ENCODE measurements at places on chromosomes 5 and 9.

DNA sequence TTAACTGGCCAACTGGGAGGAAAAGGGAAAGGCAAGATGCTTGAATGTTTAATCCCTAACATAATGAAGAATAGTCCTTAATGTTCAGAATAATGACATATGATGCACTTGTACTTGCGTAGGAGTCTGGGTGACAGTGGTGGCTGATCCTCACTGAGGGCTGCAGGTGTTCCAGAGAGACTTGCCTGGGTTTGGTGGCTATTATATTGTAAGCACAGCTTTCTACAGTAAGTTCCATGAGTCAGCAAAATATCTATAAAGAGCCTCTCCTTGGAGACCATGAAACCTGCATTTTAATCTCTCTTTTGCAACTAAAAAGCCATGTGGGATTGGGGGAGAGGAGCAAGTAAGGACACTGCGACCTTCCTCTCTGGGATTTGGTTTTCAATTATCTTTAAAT, 1.9 kb upstream of the NPR2 start:
- DNase-seq = no peak

DNA sequence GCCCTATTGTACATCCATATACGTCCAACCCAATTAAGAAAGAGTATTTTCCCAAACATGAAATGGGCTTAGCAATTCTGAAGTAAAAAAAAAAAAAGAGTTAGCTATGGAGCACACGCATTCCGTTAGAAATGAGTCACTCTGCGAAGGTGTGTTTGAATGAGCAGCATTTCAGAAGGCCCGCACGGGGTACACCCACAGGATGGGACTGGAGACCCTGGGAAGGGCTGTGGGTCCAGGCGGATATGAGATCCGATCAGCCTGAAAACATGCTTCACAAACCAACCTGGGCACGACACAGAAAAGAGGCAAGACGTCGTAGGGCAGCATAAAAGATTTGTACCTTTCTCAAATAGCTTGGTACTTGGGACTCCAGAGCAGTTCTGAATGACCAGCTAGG, 173.9 kb upstream of the KLF9 start:
- DNase-seq = no peak

DNA sequence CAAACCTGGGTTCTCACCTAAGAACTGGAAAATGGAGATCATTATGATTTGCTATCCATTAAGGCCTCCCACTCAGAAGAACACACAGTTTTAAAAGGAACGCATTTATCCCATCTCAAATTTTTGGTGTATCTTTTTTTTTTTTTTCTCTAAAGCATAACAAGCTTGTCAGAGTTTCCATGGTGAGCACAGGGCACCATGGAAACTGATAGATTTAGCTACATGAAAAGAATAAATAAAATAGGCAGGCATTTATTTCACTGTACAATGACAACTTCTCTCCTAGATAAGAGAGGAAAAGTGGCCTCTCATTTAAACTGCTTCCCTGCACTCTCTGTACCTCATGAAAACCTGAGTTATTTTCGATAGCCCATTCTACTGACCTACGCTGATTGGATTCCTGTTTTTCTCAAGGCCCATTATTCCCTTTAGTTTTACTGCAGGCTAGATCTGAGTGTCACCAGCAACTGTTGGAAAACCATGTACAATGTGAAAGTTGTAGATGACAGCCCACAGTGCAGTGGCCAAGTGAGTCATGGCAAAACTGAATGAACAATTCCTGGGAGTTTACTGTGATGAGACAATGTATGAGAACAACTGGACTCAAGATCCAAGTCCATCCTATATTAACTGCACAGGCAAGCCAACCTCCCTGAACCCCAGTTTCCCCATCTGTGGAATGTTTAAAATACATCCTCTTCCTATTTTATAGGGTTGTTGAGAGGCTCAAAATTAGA, 4.3 kb upstream of the GDA start:
- DNase-seq = no peak

DNA sequence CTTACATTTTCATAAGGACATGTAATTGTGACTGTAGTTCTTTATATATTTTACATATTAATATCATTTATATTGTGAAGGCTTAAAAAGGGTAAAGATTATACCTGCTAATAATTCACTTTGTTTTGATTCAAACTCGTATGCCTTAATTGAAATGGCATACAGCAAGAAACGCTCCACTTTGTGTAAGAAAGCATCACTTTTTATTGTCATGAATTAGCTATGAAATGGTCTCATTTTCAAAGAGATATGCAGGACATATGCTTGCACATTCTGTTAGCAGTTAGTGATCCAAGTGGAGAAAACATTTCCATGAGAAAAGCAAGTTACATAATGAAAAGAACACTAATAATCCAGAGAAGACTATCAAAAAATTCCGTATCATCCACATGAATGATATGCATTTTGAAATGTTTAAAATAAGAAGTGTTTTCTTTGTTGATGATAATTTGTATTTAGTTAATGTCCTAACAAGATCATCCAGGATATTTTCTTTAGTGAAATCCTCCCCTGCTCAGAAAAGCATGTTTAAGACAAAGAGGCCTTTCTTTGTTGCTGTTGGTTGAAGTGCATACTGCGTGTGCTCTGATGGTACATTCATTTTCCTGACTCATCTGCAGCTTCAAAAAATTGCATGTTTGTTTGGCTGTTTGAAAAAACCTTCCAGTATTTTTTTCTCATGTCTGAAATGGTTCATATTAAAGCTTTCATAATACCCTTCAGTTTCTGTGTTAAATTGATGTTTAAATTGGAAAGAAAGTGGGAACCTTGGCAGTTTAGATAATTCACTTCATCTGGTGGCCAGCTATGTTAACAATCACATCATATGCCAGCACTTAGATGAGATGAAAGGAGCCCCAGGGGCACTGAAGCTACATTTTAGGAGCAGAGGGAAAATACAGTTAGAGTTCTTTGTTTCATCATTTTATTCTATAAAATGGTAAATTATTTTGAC, 242.2 kb downstream of the CSNK1G3 start:
- peak; percentile 74 for DNase-seq

- peak; percentile 59 for DNase-seq
Measured at GRCh38 chr5:36152324-36153297, 700 bp downstream of the SKP2 start.

DNA sequence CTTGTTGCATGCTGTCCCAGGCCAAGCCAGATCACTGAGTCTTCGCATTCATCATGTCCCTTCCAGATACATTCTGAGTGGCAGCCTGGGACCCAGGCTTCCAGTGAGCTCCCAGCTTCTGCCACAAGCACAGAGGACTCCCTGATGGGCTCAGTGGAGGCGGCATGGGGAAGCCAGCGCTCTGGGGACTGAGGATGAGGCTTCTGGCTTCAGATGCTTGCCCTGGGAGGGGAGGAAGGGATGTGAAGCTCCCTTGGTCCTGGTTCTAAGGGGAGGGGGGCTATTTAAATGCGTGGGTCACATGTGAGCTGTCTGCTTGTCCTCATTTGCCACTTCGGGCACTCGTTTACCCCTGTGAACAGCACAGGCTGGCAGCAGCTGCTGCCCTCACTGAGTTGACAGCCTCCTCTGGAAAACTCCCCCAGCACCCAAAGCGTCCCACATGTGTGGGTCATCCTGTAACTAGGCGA, 174.0 kb downstream of the NR3C1 start:
- no peak for DNase-seq

DNA sequence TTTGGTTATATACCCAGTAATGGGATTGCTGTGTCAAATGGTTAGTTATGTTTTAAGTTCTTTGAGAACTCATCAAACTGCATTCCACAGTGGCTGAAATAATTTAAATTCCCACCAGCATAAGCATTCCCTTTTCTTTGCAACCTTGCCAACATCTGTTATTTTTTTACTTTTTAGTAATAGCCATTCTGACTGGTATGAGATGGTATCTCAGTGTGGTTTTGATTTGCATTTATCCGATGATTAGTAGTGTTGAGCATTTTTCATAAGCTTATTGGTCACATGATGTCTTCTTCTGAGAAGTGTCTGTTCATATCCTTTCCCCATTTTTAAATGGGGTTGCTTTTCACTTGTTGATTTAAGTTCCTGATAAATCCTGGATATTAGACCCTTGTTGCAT, 435.7 kb upstream of the RIOK2 start:
- DNase-seq = no peak

DNA sequence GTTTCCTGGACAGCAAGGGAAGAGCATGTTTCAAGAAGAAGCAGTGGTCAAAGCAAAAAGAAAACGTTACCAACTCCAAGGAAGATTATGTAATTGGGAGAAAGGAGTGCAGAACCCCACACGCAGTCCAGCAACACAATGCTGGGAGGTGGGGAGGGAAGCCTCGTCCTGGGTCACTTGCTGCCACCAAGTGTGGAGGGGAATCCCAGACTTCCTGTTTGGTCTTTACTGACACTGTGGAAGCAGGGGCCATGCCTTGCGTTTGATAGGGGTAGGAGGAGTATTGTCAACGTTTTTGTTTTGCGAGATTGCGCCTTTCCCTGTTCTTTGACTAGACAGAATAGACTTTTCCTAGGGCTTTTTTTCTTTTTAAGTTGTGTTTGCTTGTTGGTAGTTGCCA, 421.0 kb downstream of the KDM4C start:
- DNase-seq = no peak

- no peak for DNase-seq
Measured at GRCh38 chr5:138711811-138712210, 41.4 kb upstream of the CTNNA1 start.

DNA sequence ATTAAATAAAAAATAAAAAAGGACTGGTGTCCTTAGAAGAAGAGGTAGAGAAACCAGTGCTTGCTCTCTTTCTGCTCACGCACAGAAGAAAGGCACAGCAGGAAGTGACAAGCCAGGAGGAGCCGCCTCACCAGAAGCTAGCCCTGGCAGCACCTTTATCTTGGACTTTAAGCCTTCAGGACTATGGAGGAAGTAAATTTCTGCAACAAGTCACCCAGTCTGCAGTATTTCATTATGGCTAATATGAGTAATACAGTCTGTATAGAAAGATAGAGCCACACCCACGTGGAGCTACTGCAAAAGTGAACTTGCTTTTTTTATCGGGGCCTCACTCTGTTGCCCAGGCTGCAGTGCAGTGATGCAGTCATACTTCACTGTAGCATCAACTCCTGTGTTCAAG, 68.4 kb downstream of the PDZD2 start:
- no peak for DNase-seq
